ENCODE measurements at places on chromosomes 3 and 15. TPM values are rescaled to one million over a fixed set of nuclear protein-coding genes. Genes with fewer than 3 reads are reported as not detected.

Gene CELSR3
- 0.51 TPM for polyA plus RNA-seq

Gene PLA2G4E
- polyA plus RNA-seq = 0.07 TPM

Gene ELL3
- polyA plus RNA-seq = 2.8 TPM

Gene TM4SF1
- polyA plus RNA-seq = 285 TPM

Gene IL17RB
- polyA plus RNA-seq = 0.18 TPM

Gene CPNE9
- not detected for polyA plus RNA-seq

Gene TRIM42
- not detected for polyA plus RNA-seq

Gene LIPH
- polyA plus RNA-seq = 0.18 TPM

Gene PAK6
- polyA plus RNA-seq = 24.6 TPM

Gene DUOX1
- 10.5 TPM for polyA plus RNA-seq

Gene TRAT1
- polyA plus RNA-seq = not detected

GRCh38 chr15:70892912-70893560 is 410 bp downstream of the LRRC49 start:
- peak; percentile 59 for DNase-seq

GRCh38 chr3:86938416-86939105 is 52.4 kb downstream of the VGLL3 start:
- no peak for DNase-seq

GRCh38 chr3:159796744-159797143 is 191.9 kb upstream of the IL12A start:
- peak; percentile 81 for DNase-seq

- peak; percentile 30 for DNase-seq
These were observed 747.6 kb downstream of the NAALADL2 start for GRCh38 chr3:175606650-175607318.

GRCh38 chr15:91890614-91891013 is 37.1 kb downstream of the SLCO3A1 start:
- peak; percentile 97 for DNase-seq

- DNase-seq = no peak
These were observed 111.9 kb downstream of the SAMMSON start for GRCh38 chr3:70111411-70111810.

DNA sequence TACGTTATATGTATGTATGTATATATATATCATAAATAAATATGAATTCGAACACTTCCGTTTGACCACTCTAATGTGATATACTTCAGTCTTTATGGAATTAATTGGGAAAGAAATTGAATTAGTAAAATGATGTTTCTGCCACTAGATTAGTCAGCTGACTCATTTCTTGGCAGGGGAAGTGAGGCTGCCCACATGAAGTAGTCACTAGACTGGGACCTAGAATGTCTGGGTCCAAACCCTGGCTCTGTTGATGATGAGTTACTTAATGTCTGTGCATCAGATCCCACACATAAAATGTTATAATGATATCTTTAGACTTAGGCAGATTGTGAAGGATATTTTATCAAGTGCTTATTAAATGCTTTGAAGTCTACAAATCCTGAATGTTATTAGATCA is 27.4 kb upstream of the ARL14 start:
- no peak for DNase-seq

- no peak for DNase-seq
These were observed 28.4 kb upstream of the SMAD6 start for GRCh38 chr15:66673410-66674322.

DNA sequence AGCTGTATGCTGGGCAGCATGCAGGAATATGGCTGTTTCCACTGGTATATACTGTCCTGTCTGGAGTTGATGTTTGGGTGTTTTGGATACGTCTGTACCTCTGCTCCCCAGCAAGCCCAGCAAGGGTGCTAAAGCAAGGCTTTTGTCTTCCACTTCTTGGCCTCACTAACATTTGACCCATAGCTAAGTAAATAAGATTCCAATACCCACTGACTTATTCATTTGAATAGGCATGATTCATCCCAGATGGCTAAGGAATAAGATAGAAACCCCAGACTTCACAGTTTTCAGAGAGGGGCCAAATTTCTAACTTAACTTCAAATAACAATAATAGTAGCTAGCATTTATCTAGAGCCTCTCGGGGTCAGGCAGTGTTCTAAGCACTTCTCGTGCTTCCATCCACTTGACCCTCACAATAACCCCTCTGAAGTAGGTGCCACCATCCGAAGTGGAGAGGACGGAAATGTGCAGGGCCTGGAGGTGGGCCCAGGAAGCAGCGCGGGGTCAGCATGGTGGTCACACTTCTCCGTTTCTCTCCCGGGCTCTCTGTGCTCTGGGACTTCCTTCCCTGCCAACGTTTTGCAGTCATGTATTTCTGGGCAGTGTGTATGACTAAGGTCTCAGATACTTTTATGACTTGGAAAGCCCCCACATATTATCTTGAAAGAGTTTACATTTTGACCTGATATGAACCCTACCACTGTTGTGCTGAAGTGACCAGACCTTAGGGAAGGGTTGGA is 39.3 kb downstream of the LRRK1 start:
- no peak for DNase-seq

GRCh38 chr15:38861108-38861507 is 296.5 kb upstream of the RASGRP1 start:
- DNase-seq = no peak

- DNase-seq = no peak
These were observed 12.8 kb upstream of the KLHL40 start for GRCh38 chr3:42672515-42672914.

- DNase-seq = no peak
These were observed 99.5 kb upstream of the OSBPL11 start for GRCh38 chr3:125694761-125695294.

- DNase-seq = peak; percentile 12
These were observed 23.7 kb downstream of the ALPK3 start for GRCh38 chr15:84840741-84841429.

- DNase-seq = no peak
These were observed 471 bp upstream of the KBTBD8 start for GRCh38 chr3:66997560-66998112.

DNA sequence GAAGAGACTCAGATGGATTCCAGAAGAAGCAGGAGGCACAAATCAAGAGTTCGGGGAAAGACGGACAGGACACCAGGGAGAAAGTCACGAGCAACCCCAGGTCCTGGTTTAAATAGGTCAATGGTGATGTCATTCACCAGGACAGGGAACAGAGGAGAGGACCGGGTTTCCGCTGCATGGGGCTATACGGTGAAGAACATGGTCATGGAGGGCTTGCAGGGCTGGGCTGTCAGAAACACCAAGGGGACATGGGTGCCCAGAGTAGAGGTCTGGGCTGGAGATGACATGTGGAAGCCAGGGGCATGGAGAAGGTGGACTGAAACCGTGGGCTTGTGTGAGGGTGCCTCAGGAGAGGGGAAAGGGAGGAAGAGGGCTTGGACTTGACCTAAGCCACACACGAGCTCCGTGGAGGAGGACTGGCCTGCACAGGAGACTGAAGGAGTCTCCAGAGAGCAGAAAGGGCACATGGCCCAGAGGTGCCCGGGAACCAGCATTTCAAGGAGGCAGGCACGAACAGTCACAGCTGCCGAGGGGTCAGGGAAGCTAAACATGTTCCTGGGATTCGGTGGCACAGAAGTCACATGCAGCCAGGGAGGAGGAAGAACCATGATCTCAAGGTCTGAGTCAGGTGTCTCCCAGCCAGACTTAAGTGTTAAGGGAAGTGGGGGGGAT is 54.2 kb upstream of the RPL32 start:
- peak; percentile 6 for DNase-seq

GRCh38 chr3:169430707-169431404 is 232.7 kb downstream of the MECOM start:
- peak; percentile 80 for DNase-seq

GRCh38 chr3:8492744-8493511 is 8.7 kb upstream of the LMCD1 start:
- no peak for DNase-seq

DNA sequence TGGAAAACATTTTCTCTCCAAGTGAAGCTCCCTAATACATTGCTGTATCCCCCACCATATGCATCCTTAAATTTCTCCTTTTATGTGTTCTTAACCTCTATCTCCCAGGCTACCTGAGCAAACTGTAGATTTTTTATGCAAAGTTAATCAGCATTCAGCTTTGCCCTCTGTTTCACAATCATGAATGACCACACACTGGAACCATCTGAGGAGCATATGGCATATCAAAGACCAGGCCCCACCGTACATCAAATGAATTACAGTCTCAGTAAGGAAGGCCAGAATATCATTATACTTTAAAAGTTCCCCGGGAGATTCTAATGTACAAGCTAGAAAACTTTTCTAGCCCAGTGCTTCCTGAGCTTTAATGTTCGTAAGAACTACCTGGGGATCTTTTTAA is 115.5 kb upstream of the NECTIN3 start:
- DNase-seq = no peak

GRCh38 chr15:94674296-94674695 is 442.9 kb downstream of the MCTP2 start:
- DNase-seq = peak; percentile 88

- DNase-seq = no peak
These were observed 35.7 kb upstream of the PCSK6 start for GRCh38 chr15:101525087-101525669.

DNA sequence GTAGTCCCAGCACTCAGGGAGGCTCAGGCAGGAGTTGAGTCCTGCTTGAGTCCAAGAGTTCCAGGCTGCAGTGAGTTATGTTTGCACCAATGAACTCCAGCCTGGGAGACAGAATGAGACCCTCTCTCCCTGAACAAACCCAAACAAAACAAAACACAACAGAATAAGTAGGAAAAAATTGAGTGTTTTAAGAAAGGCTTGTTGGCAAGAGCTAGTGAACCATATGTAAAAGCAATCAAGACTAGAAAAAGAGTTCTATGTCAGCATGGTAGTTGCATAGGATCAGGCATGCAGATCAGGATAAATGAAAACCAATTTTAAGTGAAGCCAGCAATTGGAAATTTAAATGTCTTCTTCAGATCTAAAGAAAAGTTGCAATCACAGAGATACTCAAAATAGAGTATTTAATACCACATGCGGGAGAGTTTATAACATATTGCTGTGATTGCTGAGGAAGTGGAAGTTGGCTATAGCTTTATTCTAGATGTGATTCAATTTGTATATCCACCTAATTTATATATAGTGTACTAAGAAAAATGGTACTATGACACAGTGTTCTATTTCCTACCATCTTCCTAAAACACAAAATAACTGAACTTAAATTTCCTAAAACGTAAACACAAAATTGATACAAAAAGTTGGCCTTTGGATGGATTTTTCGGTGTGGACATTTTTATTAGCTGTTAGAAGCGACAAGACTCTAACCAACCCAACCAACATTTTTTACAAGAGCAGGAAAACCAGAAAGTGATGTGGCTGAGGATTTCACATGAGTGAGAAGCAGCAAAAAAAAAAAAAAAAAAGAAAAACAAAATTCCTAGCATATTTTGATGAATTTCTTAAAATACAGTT is 101.9 kb upstream of the ROBO1 start:
- DNase-seq = no peak

- DNase-seq = peak; percentile 90
These were observed at the start of gene RARB for GRCh38 chr3:25427942-25428788. RARB (plus strand) TSS chr3:25428263; CDS start chr3:25428732, 469 bp downstream.

DNA sequence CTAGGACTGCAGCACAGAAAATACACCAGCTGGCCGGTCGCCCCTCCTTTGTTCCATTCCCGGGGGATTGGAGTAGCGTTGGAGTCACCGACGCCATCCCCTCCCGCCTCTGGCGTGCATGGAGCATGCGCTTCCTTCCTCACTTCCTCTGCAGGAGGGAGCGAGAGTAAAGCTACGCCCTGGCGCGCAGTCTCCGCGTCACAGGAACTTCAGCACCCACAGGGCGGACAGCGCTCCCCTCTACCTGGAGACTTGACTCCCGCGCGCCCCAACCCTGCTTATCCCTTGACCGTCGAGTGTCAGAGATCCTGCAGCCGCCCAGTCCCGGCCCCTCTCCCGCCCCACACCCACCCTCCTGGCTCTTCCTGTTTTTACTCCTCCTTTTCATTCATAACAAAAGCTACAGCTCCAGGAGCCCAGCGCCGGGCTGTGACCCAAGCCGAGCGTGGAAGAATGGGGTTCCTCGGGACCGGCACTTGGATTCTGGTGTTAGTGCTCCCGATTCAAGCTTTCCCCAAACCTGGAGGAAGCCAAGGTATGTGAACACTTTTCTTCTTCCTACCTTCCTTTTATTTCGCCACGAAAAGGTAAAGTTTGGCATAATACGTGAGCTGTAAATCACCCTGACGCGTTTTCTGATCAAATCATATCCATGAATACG is at the start of gene SCG3:
TSS of gene SCG3 (plus strand) at position 201 of the 661 bp plus-strand sequence. CDS start at position 454, 253 bp downstream.
- peak; percentile 81 for DNase-seq

DNA sequence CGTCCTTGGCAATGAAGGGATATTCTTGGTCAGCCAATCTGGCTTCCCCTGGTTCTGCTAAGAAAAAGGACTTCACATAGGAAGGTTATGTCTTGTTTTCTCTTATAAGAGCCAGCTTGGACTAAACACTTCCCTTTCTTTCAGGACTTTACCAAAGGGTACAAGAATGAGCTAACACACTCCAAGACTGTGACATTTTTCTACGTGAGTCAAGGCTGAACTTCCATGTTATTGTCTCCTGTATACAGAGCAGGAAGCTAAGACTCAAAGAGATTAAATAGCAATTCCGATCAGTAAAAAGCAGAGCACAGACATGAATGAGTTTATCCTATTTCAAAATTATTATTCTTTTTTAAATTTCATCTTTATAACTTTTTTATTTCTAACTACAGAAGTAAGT is 63.3 kb upstream of the STT3B start:
- DNase-seq = no peak

GRCh38 chr15:28969511-28970085 is 83.8 kb downstream of the APBA2 start:
- no peak for DNase-seq

DNA sequence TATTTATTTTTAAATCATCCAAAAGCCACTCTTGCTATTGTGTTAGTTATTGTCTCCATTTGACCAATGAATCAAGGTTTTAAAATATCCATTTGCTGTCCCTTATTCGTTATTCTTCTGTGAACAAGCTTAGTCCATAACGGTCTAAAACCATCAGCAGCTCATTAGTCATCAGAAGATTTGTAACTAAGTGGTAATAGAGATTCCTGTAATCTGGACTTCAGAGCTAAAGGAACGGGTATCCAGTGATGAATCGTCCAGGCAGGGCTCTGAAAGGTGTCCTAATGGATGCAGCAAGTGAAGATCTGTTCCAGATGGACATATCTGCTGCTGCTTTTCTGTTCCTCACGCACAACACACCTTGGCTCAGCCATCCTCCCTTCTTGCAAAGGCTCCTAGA is 362.7 kb upstream of the CFAP20DC start:
- DNase-seq = no peak

GRCh38 chr3:48119505-48120193 is 68.6 kb downstream of the CDC25A start:
- DNase-seq = no peak

DNA sequence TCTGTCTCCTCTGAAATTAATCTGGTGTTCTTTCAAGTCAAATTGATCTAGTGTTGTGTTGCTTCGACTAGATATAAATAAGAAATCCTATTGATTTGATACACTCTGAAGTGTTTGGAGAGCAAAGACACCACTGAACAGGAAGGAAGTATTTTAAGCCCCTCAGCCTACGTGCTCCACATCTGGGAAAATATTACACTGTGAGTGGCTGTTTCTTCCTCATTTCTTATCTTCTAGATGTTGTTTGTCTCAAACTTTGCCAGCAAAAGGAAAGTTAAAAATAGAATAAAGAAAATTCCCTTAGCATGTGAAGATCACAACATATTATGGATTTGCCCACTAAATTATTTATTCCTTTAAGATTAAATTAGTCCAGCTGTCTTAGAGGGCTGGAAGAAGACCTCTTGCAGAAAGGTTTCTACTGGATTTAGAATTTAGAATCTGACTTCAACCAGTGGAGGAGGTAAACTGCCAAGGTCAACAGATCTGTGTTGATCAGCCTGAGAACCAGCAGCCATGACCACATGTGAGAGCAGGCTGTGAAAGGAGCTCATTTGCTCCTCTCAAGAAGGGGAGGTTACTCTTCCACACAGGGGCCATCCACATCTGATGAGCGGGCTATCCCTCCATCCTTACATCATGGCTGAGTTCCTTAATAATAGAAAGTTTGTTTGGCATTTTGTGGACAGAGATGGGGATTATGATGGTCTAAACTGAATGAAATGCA is 46.3 kb upstream of the ACKR4 start:
- DNase-seq = no peak
